Uterus (tissue), 4 donors: ENCODE measurements at places on chromosomes 1 and 21. TPM values are rescaled to one million over a fixed set of nuclear protein-coding genes. Genes with fewer than 3 reads are reported as not detected.

Gene TLCD4
- 42.6 TPM for total RNA-seq

Gene PGLYRP4
- not detected for total RNA-seq

DNA sequence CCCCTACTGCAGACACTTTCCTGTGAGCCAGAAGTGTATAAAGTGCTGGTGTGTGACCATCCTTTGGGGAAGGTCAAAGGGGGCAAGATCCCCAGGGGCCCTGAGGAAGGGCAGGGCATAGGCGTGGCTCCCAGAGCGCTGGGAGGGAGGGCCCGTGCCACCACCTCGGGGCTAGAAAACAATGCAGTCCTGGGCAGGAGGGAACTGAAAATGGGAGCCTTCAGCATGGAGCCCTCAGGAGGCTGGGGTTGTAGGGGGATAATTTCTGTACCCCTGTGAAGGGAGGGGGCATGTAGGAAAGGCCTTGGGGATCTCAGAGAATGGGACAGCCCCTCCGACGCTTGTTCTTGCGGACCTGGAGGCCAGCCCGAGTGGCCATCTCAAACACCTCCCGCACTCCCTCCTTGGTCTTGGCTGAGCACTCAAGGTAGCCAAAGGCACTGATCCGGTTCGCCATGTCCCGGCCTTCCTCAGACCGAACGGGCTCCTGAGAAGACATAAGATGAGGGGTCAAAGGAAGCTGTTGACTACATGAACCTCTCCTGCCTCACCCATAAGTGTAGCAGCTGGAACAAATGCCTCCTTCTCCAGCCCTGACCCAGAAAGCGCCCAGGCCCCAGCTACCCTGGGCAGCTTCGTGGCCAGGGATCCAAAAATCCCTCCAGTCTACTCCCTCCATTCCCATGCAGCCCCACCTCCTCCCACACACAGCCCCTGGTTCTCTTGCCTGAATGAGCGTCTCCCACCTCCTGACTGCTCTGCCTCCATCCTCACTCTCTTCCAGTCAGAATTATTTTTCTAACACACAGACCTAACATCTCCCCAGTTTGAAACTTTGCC lies 5.5 kb downstream of the RHOC start:
- DNase-seq: peak; percentile 23
- H3K36me3 ChIP-seq: no peaks in the 10 kb centered on the region
- peak overlapping the region; percentile 97 for H3K27ac ChIP-seq
- H3K4me1 ChIP-seq: peaks cover 33% of the 10 kb centered on the region
- no peak overlapping the region for H3K4me3 ChIP-seq
- no peaks in the 10 kb centered on the region for H3K27me3 ChIP-seq

Gene OR2G3
- total RNA-seq: not detected

Gene GFI1
- total RNA-seq: 0.95 TPM

- DNase-seq: no peak
- H3K36me3 ChIP-seq: no peaks in the 10 kb centered on the region
- no peaks in the 10 kb centered on the region for H3K27me3 ChIP-seq
- no peak overlapping the region for H3K4me3 ChIP-seq
- no peaks in the 10 kb centered on the region for H3K4me1 ChIP-seq
Observed at GRCh38 chr1:50105433-50105832, 3.3 kb upstream of the ELAVL4 start.

- no peaks in the 10 kb centered on the region for H3K27me3 ChIP-seq
- H3K4me1 ChIP-seq: no peaks in the 10 kb centered on the region
- H3K27ac ChIP-seq: peak overlapping the region; percentile 57
- peak; percentile 54 for DNase-seq
Observed at GRCh38 chr1:29801561-29801973, 565.2 kb downstream of the PTPRU start.

DNA sequence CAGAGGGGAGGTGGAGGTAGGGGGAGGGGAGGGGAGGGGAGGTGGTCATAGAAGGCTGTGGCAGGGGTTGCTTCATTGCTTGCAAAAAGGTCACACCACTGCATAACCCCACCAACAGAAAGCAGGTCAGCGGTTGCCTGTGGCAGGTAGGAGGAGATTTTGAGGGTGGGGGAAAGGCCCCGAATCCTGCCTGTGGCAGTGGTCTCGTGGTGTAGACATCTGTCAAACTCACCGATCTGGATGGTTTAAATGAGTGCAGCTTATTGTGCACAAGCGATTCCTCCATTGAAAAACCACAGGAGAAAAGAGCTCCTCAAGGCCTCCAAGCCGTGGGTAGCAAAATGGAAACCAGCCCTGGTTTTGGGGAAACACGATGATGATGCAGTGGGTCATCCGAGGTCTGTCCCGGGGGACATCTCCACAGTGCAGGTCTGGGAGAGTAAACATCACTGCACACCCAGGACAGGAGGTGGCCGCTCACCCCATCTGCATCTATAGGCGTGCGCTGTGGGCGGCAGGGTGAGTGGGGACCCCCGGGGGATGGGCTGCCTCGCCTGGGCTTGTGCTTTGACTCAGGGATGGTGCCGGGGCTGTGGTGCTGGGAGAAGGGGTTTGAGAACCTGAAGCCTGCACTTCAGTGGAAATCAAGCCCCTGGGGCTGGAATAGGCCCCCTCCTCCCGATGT lies 112.3 kb downstream of the CRYAA start:
- H3K27ac ChIP-seq: no peak overlapping the region
- no peaks in the 10 kb centered on the region for H3K4me1 ChIP-seq
- DNase-seq: no peak
- H3K27me3 ChIP-seq: no peaks in the 10 kb centered on the region
- H3K4me3 ChIP-seq: no peak overlapping the region
- H3K36me3 ChIP-seq: no peaks in the 10 kb centered on the region

- H3K27ac ChIP-seq: no peak overlapping the region
- no peak for DNase-seq
- no peaks in the 10 kb centered on the region for H3K4me1 ChIP-seq
- H3K36me3 ChIP-seq: no peaks in the 10 kb centered on the region
- H3K27me3 ChIP-seq: no peaks in the 10 kb centered on the region
- H3K4me3 ChIP-seq: no peak overlapping the region
Observed at GRCh38 chr1:80036690-80037432, 1030.3 kb upstream of the ADGRL4 start.

GRCh38 chr1:230542054-230542453 lies 100.2 kb upstream of the COG2 start:
- no peak overlapping the region for H3K4me3 ChIP-seq
- no peaks in the 10 kb centered on the region for H3K36me3 ChIP-seq
- H3K27ac ChIP-seq: no peak overlapping the region

DNA sequence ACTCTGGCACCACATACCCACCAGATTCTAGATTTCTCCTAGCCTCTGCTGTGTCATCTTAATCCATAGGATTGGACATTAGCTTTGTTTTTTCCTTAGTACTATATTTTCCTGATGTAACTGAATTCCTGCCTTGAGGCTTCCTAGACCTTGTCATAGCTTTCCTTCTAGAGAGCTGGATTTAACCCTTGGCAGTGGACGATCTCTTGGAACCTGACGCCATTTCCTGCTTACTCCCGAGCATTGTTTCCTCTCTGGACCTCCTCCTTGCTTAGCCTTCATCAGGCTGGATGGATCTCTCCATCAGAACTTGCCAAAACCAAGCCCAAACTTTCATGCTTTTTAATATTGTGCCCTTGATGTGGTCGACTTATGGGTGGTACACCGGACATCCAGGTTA lies 1.5 kb downstream of the APOBEC4 start:
- no peaks in the 10 kb centered on the region for H3K27me3 ChIP-seq
- no peaks in the 10 kb centered on the region for H3K36me3 ChIP-seq
- no peak overlapping the region for H3K4me3 ChIP-seq
- DNase-seq: no peak

Gene ILDR2
- total RNA-seq: not detected

GRCh38 chr1:52920791-52921291 lies 699 bp downstream of the ECHDC2 start:
- no peaks in the 10 kb centered on the region for H3K36me3 ChIP-seq
- H3K27ac ChIP-seq: peak overlapping the region; percentile 94
- DNase-seq: peak; percentile 41
- peak overlapping the region; percentile 72 for H3K4me3 ChIP-seq
- H3K27me3 ChIP-seq: no peaks in the 10 kb centered on the region
- no peaks in the 10 kb centered on the region for H3K4me1 ChIP-seq

DNA sequence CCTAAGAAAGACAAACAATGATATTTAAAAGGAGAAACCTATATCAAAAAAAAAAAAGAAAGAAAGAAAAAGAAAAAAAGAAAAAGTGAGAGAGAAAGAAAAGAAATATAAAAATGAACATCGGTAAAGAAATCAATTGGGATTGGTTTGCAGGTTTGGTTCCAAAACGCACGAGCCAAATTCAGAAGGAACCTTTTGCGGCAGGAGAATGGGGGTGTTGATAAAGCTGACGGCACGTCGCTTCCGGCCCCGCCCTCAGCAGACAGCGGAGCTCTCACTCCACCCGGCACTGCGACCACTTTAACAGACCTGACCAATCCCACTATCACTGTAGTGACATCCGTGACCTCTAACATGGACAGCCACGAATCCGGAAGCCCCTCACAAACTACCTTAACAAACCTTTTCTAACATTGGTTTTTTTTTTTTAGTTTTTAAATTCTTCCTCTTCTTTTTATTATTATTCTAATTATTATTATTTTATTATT lies 11.7 kb downstream of the LHX9 start:
- peaks cover 48% of the 10 kb centered on the region for H3K27me3 ChIP-seq
- DNase-seq: no peak
- no peaks in the 10 kb centered on the region for H3K4me1 ChIP-seq
- no peak overlapping the region for H3K27ac ChIP-seq

Gene PIK3R3
- 23.6 TPM for total RNA-seq

DNA sequence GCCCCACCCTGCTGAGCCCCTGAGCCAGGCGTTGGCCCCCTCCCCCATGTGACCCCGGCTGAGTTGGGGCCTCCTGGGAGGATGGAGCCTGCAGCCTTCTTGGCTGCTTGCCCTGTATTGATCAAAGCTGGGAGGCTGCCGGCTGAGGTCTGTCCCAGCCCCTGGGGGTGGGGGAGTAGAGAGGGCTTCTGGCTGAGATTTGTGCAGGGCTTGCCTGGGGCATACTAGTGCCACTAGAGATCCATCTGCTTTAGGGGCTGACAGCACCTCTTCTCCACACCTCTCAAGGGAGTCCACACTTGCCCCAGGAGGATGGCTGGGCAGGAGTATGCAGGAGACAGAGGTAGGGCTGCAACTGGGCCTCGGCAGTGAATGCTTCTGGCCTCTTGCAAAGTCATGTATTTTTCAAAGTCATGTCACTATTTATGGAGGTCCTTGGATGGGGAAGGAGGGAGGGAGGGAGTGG lies 53.6 kb upstream of the SSBP3 start:
- H3K4me3 ChIP-seq: no peak overlapping the region
- no peak for DNase-seq
- H3K36me3 ChIP-seq: no peaks in the 10 kb centered on the region
- no peaks in the 10 kb centered on the region for H3K27me3 ChIP-seq
- H3K4me1 ChIP-seq: peaks cover 1% of the 10 kb centered on the region

DNA sequence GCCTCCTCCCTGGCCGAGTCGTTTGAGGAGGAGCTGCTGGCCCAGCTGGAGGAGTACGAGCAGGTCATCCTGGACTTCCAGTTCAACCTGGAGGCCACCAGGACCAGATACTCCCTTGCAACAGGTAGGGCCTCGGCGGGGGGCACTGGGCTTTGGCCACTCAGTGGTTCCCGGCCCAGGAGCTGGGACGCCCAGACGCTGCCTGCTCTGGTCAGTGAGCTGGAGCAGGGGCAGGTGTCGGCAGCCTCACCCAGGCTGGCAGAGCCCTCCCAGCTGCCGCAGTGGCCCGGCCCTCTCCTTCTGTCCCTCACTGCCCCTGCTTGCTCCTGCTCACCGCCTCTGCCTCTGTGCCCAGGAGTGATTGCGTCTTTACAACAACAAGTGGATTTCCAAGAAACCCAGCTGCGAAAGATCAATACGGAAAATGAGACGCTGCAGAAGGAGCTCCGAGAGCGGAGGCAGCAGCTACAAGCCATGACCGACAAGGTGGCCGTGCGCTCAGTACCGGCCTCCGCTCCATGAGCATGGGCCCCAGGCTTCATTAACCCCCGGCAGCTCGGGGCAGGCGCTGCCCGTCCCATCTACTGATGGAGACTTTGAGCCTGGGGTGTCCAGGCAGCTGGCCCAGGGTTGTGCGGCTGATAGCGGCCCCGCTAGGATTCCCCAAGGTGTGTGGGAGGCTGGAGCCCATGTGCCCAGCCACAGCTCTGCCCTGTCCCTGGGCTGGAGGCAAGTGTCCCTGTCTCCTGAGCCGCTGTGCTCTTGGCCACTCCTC lies 9.0 kb upstream of the SMIM1 start:
- no peak for DNase-seq
- no peak overlapping the region for H3K4me3 ChIP-seq
- H3K27me3 ChIP-seq: no peaks in the 10 kb centered on the region
- H3K27ac ChIP-seq: no peak overlapping the region
- no peaks in the 10 kb centered on the region for H3K4me1 ChIP-seq

GRCh38 chr1:28744184-28744583 lies 7.4 kb downstream of the YTHDF2 start:
- H3K27ac ChIP-seq: no peak overlapping the region
- H3K4me3 ChIP-seq: no peak overlapping the region
- no peaks in the 10 kb centered on the region for H3K36me3 ChIP-seq

GRCh38 chr1:107993920-107994319 lies 28.9 kb upstream of the VAV3 start:
- no peaks in the 10 kb centered on the region for H3K27me3 ChIP-seq
- no peaks in the 10 kb centered on the region for H3K4me1 ChIP-seq
- H3K4me3 ChIP-seq: no peak overlapping the region
- DNase-seq: no peak

Gene TRIM63
- 5.4 TPM for total RNA-seq

Gene TRIM58
- total RNA-seq: 1.3 TPM

Gene COL24A1
- 9.1 TPM for total RNA-seq

Gene PTCH2
- total RNA-seq: 3.1 TPM

Gene TEDDM1
- not detected for total RNA-seq

DNA sequence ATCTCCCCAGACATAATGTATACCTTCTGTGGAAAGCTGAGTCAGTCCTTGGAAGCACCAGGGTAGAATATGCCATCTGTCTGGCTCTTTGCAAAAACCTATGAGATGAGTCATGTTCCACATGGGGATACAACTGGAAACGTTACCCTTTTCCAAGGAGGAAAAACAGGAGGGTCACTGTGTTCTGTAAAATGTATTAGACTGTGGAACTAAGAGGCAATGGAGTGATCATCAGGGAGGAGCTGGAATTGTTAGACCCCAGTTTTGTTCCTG lies 16.1 kb upstream of the PSMD4 start:
- H3K36me3 ChIP-seq: no peaks in the 10 kb centered on the region
- no peaks in the 10 kb centered on the region for H3K4me1 ChIP-seq
- no peak for DNase-seq

Gene SLAMF7
- not detected for total RNA-seq

Gene TMEM125
- 0.55 TPM for total RNA-seq

Gene VCAM1
- 46.8 TPM for total RNA-seq

DNA sequence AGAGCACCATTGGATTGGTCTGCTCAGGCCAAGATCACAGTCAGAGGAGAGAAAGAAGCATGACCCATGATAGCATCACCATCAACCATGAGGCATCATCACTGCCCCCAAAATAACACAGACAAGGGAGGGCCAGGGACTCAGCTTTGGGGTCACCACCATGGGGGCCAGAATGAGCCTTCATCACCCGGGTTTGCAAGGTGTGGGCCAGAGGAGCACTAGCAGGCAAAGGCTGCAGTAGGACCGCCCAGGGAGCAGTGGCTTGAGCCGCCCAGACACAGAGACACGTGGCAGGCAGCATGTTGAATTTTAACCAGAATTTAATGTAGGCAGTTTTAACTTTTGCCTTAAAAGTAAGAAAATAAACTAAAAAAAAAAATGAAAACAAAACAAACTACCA lies 53.7 kb upstream of the TMPRSS2 start:
- DNase-seq: no peak
- H3K4me1 ChIP-seq: no peaks in the 10 kb centered on the region
- H3K36me3 ChIP-seq: no peaks in the 10 kb centered on the region
- H3K27ac ChIP-seq: no peak overlapping the region
- no peaks in the 10 kb centered on the region for H3K27me3 ChIP-seq
- no peak overlapping the region for H3K4me3 ChIP-seq

Gene METTL18
- 6.5 TPM for total RNA-seq

Gene C1orf226
- total RNA-seq: 4.6 TPM

Gene CELA2A
- total RNA-seq: not detected

Gene CFHR3
- total RNA-seq: not detected
